HEK293T (cell line): ENCODE measurements at places on chromosomes 4 and X.
A peak's percentile ranks its signal among the peaks of the same experiment; 100 is the strongest.

DNA sequence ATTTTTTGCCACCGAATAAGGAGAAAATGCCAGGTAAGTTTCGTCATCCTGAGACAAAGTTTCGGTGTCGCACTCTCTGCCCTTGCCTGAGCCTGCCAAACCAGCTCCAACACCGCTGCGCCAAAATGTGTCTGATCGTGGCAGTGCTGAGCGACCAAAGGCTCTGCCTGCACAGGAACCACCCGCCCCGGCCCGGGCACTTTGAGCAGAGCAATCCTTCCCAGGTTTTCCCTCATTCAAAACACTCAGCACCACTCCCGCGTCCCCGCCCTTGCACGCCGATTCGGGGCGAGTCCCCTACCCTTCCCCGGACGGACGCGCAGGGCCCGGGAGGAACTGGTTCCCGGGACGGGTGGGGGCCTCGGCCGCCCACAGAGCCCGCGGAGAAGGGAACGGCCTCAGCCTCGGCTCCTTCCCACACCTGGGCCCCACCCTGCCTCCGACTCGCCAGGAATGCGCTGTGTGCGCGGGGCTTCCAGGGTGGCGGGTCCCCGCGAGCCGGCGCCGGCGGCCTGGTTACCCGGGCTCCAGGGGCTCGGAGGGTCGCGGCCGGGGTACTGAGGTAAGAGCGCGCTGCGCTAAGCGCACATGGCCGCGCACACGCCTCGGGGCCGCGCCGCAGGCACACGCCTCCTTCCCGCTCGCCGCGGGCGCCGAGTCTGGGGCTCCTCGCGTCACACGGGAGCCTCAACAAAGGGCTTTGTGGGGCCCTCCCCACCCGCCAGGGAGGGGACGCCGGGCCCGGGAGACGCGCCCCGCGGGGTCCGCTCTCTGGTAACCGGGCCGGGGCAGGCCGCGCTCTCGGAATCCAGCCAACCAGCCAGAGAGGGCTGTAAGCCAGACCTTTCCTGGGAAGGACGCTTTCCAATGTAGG, at the start of gene C4orf36:
C4orf36 (minus strand) TSS at position 661 of the 874 bp plus-strand sequence. CDS start 902 bp downstream, outside the sequence.
- DNase-seq: peak; percentile 75

GRCh38 chr4:165873298-165874071, 448 bp downstream of the TLL1 start:
- DNase-seq: peak; percentile 60

GRCh38 chrX:152646961-152647360, 9.3 kb downstream of the GABRQ start:
- no peak for DNase-seq

DNA sequence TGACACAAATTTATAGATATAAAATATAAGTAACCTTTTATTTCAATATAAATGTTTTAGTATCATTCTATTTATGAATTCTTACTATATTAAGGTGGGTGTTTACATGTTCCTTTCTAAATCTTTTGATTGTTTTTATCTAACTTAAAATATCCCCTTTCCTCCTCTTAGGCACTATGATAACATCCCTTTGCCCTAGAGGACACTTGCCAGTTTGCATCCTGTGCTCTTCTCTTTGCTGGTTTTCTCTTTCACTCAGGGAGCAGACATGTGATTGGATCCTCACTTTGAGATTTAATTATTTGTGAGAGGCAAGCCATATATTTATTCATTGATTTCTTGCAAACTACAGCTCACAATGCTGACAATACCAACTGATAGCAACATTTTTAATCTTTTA, 16.2 kb downstream of the LRIT3 start:
- no peak for DNase-seq

DNA sequence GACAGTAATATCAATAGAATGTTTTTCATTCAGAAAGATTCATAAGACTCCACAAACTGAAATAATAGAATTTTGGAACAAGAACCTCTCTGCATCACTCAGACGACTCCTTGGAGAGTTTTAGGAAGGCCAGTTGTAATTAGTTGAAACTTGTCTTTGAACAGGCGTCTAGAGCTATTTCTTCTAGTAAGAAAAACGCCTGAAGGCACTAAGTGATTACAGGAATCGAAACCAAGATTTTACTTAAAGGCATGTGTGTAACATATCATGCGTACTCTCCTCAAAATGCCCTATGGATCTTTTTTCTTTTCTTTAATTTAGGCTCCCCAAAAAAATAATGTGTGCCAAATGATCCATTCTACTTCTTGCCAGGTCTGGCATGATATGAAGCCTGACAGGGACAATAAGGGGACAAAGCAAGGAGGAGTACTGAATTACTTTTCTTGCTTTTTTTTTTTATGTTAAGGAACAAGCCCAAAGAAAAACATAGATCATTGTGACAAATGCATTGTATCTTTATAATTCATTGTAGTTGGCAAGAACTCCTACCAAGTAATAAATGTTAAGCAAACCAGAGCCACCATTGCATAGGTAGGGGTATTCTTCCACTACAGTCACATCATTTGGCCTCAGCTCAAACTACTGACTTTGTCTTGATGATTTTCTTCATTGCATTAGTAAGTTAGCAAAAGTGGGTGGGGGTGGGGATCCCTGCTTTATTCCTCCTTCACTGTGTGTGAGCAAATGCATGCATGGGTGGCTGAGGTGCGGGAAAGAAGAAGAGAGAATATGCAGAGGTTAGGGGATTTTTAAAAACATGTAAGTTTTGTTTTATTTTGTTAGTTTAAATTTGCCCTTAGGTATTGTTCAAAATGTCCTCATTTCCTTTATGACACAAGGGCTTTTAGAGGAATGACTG, 79.9 kb upstream of the ATOH1 start:
- DNase-seq: no peak

DNA sequence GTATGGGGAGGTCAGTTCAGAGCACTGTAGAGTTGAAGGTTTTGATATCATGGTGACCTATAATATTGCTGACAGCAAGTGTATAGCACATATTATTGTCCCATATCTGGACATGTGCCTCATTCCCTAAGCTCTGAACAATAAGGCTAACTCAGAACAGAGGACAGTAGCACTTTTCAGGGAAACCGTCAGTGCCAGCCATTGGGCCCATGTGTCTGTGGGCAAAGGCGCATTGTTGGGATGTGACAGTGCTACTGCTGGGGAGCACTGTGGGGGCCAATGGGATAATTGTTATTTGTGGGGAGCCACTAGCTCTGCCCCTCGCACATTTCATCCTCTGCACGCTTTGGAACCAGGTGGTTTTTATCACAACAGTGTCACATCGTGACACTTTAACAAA, 136.2 kb downstream of the ELOVL6 start:
- DNase-seq: no peak

DNA sequence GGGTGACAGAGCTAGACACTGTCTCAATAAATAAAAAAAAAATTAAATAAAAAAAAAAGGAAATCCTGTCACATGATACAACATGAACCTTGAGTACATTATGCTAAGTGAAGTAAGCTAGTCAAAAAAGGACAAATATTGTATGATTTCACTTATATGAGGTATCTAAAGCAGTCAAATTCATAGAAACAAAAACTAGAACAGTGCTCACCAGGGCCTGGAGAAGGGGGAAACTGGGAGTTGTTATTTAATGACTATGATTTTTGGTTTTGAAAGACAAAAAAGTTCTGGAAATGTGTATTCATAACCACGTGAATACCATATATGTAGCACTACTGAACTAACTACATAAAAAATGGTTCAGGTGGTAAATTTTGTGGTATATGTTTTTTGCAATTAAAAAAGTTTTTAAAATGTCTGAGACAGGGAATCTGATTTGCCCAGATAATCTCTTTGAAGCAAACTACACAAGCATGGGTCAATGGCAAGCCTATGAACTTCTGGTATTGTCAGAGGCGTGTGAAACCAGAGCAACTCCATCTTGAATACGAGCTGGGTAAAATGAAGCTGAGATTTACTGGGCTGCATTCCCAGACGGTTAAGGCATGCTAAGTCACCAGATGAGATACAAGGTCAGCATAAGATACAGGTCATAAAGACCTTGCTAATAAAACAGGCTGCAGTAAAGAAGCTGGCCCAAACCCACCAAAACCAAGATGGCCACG, 42.3 kb downstream of the ANAPC10 start:
- no peak for DNase-seq
